ENCODE measurements at places on chromosomes 5 and 9.

DNA sequence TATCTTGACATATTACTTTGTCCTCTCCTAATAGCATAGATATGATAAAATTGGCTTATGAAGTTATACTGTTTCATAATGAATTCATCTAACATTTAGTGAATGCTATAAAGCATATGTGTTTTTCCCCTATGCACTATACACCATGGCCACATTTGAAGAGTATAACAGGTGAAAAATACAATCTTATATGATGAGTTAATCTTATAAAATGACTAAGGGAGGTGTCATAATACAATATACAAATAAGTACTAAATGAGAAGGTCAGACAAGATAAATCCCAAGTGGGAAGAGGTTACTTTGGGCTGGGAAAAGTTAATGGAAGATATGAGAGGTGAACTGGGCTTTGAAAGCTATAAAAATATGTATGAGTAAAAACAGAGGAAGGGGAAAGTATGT is 174.4 kb downstream of the PCSK1 start:
- no peak overlapping the region for H3K4me3 ChIP-seq
- H3K4me1 ChIP-seq, result no peaks in the 10 kb centered on the region
- no peaks in the 10 kb centered on the region for H3K36me3 ChIP-seq
- no peak for DNase-seq
- peak overlapping the region; percentile 15 for H3K27ac ChIP-seq

GRCh38 chr5:168023191-168023590 is 268.3 kb upstream of the WWC1 start:
- no peak overlapping the region for H3K4me3 ChIP-seq
- no peaks in the 10 kb centered on the region for H3K36me3 ChIP-seq
- peak overlapping the region; percentile 58 for H3K27ac ChIP-seq
- peaks cover 27% of the 10 kb centered on the region for H3K4me1 ChIP-seq
- DNase-seq, result peak; percentile 84
- no peaks in the 10 kb centered on the region for H3K27me3 ChIP-seq

DNA sequence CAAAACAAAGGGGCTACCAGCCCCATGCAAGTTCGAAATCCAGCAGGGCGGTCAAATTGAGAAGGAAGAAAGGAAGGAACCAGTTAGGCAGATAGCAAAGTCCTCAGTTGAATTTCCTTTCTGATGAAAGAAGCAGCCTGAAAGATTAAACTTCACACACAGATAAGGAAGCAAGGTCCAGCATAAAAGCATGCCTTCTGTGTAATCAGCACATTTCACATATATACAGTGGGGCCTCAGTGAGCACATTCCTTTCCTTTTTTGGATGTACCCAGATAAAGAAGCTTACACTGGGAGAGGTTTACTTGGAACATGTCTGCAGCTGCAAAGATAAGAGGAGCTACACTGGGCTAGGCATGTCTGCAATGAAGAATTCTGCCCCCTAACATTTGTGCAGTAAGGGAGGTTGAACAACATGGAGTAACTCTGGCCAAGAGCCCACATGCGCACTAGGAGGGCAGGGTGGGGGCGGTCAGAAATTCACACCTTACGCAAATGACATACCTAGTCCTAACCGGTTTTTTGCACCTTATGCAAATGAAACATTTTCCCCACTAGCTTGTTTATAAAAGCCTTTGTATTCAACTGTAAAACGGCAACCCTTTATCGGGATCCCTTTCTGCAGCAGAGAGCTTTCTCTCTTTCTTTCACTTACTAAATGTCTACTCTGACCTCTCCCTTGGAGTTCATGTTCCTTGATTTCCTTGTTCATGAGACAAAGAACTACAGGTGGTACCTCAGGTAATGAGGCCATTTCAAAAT is 149.7 kb upstream of the FBXL17 start:
- H3K27ac ChIP-seq, result no peak overlapping the region
- no peak for DNase-seq
- H3K36me3 ChIP-seq, result no peaks in the 10 kb centered on the region
- H3K4me1 ChIP-seq, result no peaks in the 10 kb centered on the region
- H3K4me3 ChIP-seq, result no peak overlapping the region

GRCh38 chr5:21919414-21920022 is 933.6 kb downstream of the CDH12 start:
- H3K27me3 ChIP-seq, result no peaks in the 10 kb centered on the region
- no peaks in the 10 kb centered on the region for H3K36me3 ChIP-seq
- no peaks in the 10 kb centered on the region for H3K4me1 ChIP-seq
- no peak overlapping the region for H3K4me3 ChIP-seq

DNA sequence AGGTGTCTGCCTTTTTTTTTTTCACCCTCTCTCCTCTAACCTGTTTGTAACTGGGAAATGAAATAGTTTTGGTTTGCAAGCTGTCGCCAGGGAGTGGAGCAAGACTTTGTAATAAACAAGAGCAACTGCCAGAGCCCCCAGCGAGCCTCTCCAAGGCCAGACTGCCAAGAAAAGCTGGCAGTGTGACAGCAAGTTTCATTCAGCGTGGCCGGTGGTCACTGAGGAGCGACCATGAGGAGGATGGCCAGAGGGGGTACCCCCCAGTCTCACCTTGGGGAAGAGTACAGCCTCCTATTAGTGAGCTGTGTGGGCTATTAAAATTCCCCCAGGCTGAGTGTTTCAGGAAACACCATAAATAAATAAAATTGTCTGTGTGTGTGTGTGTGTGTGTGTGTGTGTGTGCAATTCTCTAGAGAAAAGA is 49.9 kb downstream of the ZFAND5 start:
- H3K27me3 ChIP-seq, result no peaks in the 10 kb centered on the region
- H3K4me3 ChIP-seq, result no peak overlapping the region
- H3K4me1 ChIP-seq, result peaks cover 17% of the 10 kb centered on the region
- H3K36me3 ChIP-seq, result no peaks in the 10 kb centered on the region

DNA sequence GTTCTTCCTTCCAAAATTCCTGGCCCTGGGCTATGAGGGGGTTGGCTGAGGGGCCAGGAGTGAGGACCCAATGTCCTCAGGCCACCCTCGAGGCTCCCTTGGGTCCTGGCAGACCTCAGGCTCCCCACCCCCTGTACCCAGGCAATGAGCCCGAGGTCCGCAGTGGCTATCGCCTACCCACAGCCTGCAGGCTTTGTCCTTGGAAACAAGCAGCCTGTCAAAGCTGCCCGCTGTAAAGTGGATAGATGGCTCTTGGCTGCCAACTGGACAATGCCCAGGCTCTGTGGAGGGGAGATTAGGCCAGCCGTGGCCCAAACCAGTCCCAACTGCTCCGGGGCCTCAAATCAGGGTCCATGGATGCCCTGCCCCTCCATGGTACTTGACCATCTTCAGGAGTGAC is 2.2 kb upstream of the ADGRD2 start:
- no peaks in the 10 kb centered on the region for H3K36me3 ChIP-seq
- H3K4me3 ChIP-seq, result no peak overlapping the region
- peaks cover 33% of the 10 kb centered on the region for H3K27me3 ChIP-seq
- peaks cover 5% of the 10 kb centered on the region for H3K4me1 ChIP-seq

GRCh38 chr5:119409235-119409815 is 43.0 kb upstream of the HSD17B4 start:
- no peak overlapping the region for H3K27ac ChIP-seq
- peaks cover 3% of the 10 kb centered on the region for H3K27me3 ChIP-seq
- no peaks in the 10 kb centered on the region for H3K4me1 ChIP-seq
- no peak overlapping the region for H3K4me3 ChIP-seq
- DNase-seq, result no peak

GRCh38 chr5:80568251-80568650 is 1.8 kb downstream of the ANKRD34B start:
- H3K27me3 ChIP-seq, result peaks cover 47% of the 10 kb centered on the region
- H3K4me3 ChIP-seq, result no peak overlapping the region
- no peaks in the 10 kb centered on the region for H3K36me3 ChIP-seq
- DNase-seq, result no peak
- no peak overlapping the region for H3K27ac ChIP-seq

DNA sequence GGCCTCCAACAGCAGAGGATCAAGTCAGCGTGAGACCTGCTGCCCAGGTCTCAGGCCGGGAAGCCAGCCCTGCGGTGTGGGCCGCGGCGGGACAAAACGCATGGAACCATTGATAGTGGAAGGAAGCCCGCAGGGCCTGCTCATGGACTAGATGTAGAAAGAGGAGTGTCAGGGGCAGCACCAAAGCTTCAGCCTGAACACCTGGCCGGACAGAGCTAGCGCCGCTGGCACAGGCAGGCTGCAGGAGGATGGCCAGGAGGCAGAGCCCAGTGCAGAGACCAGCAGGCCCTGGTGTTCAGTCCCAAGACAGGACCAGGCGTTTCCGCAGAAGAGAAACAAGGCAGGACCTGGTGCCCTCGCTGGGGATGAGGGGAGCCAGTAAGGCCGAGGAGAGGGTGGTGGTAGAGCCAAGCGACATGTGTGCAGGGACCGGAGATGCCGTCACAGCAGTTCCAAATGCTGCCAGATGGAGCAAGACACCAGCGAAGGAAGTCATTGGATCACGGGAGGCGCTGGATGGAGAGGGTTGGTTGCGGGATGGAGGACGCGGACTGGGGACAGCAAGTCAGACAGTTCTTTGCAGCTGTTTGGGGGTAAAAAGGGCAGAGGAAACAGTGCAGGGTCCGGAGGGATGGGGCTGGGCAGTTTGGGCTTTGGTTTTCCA is 42.1 kb upstream of the OLFM1 start:
- H3K27ac ChIP-seq, result no peak overlapping the region
- H3K27me3 ChIP-seq, result no peaks in the 10 kb centered on the region
- H3K4me3 ChIP-seq, result no peak overlapping the region
- DNase-seq, result no peak
- H3K4me1 ChIP-seq, result no peaks in the 10 kb centered on the region

DNA sequence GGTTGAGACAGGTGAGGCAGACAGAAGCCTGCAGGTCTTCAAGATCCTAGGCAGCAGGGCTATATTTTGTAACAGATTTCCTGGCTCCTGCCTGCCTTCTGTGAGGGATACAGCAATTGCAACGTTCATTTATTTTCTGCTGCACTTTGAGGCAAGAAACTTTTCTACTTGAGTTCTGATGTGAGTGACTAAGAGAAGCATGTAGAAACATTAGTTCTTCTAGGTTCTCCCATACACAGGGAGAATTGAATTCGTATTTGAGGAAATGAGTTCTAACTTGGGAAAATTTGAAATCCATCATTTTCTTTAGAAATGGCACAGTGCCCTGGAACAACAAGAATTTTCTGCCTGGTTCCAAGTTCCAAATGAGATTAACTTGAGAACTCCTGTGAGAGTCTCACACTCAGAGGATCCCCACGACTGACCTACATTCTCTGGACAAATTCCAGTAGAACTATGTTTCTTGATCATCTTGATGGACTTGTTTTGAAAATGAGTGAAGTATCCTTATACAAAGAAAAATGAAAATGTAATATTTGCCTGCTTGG is 15.0 kb downstream of the MAMDC2 start:
- no peaks in the 10 kb centered on the region for H3K27me3 ChIP-seq
- H3K27ac ChIP-seq, result peak overlapping the region; percentile 28
- DNase-seq, result no peak
- H3K36me3 ChIP-seq, result no peaks in the 10 kb centered on the region
- H3K4me3 ChIP-seq, result no peak overlapping the region

DNA sequence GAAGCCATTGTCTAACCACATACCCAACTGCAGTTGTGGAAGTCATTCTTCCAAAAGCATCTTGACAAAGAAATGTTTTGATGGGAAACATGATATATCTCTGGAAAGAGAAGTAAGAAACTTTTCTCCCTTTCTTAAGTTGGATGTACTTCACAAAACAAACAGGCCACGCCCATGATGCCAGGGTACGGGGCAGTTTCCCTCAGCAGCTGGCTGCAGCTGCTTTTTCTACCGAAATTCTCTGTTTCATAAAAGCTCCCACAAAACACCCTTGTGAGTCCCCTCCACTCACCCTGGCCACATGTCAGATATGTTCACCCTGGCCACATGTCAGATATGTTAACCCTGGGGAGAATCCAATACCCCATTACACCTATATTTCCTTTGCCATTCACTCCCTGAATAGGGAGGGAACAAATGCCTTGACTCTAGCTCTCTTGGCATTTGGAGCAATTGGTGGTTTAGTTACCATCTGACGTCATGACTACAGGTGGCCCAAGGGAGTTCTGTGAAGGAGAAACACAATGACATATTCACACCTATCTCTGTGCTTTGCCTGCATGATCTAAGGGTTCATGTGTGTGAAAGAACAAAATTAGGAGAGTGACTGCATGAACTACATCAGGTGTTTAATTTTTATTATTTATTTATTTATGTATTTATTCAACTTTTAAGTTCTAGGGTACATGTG is 103.0 kb downstream of the AOPEP start:
- no peaks in the 10 kb centered on the region for H3K27me3 ChIP-seq
- H3K27ac ChIP-seq, result no peak overlapping the region
- no peaks in the 10 kb centered on the region for H3K4me1 ChIP-seq
- H3K4me3 ChIP-seq, result no peak overlapping the region
- DNase-seq, result no peak

- H3K27me3 ChIP-seq, result no peaks in the 10 kb centered on the region
- no peak overlapping the region for H3K4me3 ChIP-seq
- no peak for DNase-seq
- no peaks in the 10 kb centered on the region for H3K4me1 ChIP-seq
- H3K27ac ChIP-seq, result no peak overlapping the region
Observed at GRCh38 chr5:121053055-121053985, 589.2 kb downstream of the PRR16 start.

- H3K27me3 ChIP-seq, result no peaks in the 10 kb centered on the region
- no peak overlapping the region for H3K27ac ChIP-seq
- no peak overlapping the region for H3K4me3 ChIP-seq
- H3K4me1 ChIP-seq, result no peaks in the 10 kb centered on the region
Observed at GRCh38 chr5:165138236-165138635, 1632.8 kb downstream of the MAT2B start.

- H3K27me3 ChIP-seq, result no peaks in the 10 kb centered on the region
- DNase-seq, result no peak
- no peak overlapping the region for H3K4me3 ChIP-seq
Observed at GRCh38 chr9:93683331-93684134, 107.1 kb downstream of the PHF2 start.

DNA sequence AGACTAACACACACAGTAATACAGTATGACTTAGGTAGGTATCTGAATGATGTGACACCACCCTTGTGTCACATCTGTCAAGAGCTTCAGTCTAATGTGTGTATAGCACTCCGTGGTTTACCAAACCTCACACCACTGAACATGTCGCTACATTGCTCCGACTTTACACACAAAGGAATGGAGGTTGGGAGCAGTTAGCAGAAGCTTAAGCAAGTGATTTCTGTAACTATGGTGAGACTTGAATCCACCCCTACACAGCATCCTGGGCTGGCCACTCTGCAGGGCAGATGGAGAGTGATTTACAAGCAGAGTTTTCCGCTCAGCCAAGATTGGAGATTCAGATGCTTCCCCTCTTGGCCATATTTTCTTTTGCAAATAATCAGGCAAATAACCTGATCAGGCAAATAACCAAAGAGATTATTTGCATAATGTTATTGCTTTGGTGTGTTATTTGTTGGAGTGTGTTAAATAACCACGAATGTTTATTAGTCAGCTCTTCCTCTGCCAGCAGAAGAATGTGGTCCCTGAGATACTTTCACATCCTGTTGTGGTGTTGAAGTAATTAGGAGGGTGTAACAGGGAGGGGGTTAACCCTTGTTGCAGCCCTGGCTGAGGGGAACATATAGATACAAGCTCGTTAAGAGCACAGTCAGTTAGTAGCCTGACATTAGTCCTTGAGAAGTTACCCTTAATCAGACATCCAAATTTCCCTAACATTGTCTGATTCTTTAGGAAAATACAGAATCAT is 92.8 kb downstream of the SNX18 start:
- DNase-seq, result no peak
- H3K4me1 ChIP-seq, result peaks cover 51% of the 10 kb centered on the region
- H3K27me3 ChIP-seq, result no peaks in the 10 kb centered on the region
- no peak overlapping the region for H3K4me3 ChIP-seq
- no peak overlapping the region for H3K27ac ChIP-seq

All from heart left ventricle (tissue), 16 donors.